Astrocyte of the cerebellum (primary cell): ENCODE measurements at places on chromosomes 4 and X.

DNA sequence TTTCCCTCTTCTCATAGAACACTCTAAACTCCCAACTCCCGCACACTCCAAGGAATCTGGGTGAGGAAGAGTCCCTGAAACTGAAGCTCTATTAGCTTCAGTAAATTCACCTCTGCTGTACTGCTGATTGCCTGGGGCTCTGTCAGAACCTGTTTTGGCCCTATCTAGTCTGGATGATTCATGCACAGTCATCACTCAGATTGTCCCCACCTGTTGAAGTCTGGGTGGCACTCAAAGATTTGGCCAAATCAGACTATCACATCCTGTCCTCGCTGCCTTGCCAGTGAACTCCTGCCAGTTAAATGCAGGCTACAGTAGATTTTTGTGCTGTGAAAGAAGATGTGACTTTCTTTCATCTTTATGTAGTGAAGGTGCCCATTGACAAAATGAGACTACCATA, 63.5 kb upstream of the EMCN start:
- DNase-seq: no peak

- peak; percentile 69 for DNase-seq
Measured at GRCh38 chrX:10634392-10635161, 14.2 kb upstream of the MID1 start.

DNA sequence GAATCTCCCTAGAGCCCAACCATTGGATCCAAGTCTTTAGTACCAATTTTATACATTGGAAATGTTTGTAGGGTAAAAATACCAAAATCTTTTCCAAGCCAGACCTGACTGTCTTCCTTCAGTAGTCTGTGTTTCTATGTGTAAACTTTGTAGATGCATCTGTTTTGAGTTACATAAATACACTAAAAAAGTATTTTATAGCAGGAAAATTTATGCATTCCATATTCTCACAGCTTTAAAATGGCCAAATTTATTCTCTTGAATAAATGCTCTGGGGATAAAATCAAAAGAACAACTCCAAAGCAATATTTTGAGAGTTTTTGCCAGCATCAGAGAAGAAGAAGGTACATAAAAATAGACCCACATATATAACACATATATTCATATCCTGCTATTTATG, 377.4 kb downstream of the PPP3CA start:
- no peak for DNase-seq

GRCh38 chr4:11534623-11535302, 106.1 kb upstream of the HS3ST1 start:
- DNase-seq: no peak

- no peak for DNase-seq
Measured at GRCh38 chrX:45323387-45323786, 122.7 kb upstream of the DIPK2B start.

GRCh38 chr4:22345678-22346077, 170.2 kb downstream of the ADGRA3 start:
- no peak for DNase-seq

DNA sequence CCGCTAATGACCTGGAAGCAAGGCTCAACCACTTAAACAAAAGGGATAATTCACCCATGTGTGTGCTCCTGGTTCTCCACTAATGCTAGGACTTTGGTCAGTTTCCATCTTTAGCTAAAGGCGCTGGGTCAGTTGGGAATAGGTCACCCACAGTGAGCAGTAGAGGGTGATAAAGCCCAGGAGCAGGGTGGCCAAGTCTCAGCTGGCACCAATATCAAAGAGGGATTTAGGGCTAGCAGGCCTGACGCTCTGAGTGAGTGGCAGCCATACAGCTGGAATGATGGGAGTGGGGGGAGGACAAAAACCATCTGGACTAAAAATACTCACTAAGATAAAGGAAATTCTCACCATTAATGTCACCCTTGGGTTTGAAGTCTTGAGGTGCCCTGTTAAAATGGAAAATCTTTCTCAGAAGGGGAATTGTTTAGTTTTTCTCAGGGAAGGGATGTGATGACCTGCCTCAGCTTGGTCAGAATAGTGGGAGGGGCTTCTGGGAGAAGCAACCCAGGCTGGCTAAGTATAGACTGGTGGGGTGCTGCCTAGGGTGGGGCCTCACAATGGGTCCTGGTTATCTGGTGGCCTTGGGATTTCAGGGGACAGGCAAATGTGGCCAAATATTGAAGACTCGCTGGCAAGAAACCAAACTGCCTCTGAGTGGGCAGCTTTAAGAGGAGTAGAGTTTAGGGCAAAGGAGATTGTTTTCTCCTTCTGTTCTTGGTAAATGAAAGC, 47.1 kb downstream of the TSC22D3 start:
- DNase-seq: no peak

- DNase-seq: no peak
Measured at GRCh38 chrX:129787336-129788055, 7.7 kb downstream of the SASH3 start.
